ENCODE measurements at places on chromosomes 5 and 9.

DNA sequence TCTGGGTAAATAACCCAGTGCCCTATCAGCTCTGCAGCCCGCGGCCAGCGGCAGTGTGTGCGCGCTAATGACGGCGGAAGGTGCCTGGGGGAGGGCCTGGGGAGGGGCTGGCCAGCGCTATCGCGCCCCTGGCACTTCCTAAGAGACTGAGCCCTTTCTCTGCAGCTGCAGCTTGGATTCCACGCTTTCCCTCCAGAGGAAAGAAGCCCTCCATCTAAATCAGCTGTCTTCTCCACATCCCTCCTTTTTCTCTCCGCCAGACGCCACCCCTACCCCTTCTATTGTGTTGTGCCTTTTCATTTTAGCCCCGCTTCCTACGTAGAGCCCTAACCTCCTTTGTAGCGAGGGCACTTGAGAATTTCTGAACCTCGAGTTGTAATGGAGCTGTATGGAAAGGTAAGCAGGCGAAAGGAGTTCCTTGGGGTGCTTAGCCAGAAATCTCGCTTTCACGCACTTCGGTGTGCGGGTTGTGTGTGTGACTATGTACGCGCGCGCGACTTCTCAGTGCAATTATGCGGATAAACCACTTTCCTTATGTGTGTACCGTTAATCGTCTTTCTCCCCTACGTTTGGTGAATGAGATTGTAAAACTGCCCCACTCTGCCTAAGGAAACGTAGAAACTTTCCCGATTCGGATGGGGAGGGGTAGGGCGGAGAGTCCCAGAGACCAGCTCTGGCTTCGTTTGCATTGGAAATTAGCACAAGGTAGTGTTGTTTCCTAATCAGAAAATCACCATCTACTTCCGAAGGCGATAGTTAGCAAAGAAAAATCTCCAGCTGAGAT is 664 bp upstream of the RAB3C start:
- no peak for DNase-seq

DNA sequence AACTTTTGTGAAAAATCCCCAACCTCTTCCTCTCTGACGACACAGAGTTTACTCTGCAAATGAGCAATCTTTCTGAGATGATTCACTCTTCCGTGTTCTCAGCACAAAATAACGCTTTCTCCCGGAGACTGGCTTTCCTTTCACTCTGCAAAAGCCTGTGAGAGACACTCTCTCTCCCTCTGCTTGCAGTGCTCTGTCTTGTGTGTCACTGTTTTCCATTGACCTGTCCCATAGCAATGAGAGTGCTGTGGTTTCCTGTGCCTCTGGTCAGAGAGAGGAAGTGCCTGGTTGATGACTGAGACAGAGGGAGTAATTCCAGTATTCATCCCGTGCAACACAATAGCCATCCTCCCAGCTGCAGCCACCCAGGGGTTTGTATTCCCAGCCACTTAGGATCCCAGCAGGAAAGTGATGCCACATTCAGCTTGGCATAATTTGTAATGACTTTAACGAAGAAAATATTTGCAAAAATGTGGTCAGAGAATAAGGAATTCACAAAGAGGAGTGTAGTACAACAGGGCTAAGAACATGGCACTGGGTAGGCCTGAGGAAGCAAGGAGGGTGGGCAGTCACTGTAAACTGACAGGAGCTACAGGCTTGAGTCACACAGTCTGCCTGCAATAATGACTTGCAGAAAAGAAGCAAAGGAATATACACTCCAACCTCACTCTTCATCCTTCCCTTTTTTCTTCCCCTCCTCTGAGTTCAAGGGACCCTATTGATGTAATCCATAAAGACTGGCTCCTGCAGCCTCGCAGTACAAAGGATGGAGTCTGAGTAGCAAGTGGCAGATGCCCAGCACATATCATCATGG is 463.5 kb upstream of the RGMB start:
- DNase-seq = peak; percentile 99

DNA sequence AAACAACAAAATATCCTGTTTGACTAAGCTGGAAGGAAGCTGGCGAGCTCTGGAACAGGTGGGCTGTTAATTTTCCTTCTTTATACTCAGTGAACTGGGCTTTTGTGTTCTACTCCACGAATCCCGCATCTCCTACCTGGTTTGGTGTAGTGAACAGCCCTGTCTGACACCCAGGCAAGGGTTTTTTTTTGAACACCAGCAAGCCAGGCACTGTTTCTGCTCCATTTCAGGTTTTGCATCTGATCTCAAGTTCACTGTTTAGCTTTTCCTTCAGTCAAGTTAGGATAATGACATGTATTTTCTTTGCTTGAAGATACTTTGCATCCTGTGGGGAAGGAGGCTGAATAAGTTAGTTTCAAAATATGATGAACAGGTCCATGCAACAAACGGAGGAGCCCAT is 204.5 kb downstream of the SEMA6A start:
- no peak for DNase-seq

DNA sequence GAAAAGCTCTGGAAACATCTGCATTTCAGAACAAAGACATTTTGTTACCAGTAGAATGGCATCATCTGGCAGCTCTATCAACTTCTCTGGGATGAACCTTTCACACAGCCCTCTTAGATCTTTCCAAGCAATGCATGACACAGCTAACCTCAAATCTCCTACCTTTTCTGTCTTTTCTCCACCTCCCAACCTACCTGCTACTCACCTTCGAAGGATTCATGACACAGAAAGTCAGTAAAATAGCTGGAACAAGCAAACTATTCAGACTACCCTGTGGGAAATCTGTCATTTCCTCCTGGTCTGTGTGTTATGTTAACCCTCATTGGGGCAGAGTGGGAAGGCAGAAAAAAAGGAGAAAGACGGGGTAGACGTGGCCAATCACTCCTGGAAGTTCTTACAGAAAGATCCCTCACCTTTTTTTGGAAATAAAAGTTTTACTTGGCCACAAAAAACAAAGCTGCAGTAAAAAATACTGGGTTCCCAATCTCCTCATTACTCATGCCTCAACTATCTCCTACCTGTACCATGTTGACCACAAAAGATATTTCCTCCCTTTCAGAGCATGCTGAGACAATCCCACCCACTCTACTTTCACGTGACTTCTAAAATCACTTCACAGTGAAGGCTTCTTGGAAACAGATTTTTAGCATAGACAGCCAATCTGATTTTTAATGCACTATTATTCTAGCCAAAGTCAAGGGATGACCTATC is 362.1 kb upstream of the RFX3 start:
- DNase-seq = no peak

DNA sequence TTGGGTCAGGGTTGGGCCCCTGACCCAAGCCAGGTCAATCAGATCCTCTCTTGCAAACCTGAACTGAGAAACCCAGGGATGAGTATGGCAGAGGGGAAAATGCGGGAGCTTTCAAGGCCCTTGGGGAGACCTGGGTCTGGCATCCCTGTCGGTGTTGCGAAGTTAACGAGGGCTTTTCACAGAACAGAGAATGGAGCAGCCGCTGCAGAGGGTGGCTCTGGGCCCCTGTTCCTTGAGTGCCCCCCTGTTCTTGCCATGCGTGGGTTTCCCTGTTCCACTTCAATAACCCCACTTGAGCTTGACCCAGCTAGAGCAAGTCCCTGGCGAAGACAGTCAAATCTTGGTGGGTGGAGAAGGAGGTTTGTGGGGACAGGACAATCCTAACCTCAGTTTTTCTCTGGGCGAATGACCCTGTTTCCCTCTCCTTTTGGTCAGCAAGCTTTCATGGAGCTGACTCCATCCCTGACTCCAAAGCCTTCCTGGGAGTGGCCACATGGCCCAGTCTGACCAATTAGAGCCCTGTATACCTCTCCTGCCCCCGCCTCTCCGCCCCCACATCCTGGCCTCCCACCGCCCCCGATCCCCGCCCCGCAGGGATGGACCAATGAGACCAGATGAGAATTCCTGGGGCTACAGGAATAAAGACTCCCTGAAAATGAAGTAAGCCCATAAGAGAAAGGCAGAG is 2.9 kb upstream of the VDAC1 start:
- DNase-seq = peak; percentile 18

DNA sequence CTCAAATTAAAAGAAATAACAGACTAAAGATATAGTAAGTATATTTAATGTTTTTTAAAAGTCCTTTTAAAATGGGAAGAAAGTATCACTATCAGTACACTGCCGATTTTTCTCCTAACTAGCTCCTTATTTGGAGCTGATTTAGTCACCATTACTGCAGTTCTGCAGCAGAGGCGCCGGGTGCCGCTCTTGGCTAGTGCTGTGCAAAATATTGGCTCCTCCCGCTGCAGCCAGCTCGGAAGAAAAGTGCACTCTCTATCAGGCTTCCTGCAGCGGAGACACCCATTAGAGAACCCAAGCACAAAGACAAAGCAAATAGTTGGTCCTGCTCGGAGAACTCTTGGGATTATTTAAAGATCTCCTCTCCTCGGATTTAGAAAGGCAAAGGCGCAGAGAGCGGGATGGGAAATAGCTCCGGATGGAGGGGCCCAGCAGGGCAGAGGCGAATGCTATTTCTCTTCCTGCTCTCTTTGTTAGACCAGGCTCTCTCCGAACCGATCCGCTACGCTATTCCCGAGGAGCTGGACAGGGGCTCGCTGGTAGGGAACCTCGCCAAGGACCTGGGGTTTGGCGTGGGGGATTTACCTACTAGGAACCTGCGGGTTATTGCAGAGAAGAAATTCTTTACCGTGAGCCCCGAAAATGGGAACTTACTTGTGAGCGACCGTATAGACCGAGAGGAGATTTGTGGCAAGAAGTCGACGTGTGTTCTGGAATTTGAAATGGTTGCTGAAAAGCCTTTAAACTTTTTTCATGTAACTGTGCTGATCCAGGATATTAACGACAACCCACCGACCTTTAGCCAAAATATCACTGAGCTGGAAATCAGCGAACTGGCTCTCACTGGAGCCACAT is at the start of gene PCDHGB3:
TSS of gene PCDHGB3 (plus strand) at position 249 of the 855 bp plus-strand sequence. CDS start at position 402, 153 bp downstream.
- DNase-seq = peak; percentile 58

DNA sequence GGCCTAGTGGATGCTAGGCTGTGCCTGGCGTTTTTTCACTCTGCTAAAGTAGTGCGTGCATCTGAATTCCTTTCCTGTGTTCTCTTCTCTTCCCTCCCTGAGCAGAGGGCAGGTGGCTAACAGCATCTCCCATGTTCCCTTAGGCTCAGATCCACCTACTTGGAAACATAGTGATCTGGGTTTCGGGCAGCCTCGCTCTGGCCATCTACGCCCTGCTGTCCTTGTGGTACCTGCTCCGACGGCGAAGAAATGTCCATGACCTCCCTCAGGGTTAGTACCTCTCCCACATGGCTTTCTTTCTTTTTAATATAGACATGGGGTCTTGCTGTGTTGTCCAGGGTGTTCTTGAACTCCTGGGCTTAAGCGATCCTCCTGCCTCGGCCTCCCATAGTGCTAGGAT is 9.9 kb downstream of the UCK1 start:
- DNase-seq = no peak

DNA sequence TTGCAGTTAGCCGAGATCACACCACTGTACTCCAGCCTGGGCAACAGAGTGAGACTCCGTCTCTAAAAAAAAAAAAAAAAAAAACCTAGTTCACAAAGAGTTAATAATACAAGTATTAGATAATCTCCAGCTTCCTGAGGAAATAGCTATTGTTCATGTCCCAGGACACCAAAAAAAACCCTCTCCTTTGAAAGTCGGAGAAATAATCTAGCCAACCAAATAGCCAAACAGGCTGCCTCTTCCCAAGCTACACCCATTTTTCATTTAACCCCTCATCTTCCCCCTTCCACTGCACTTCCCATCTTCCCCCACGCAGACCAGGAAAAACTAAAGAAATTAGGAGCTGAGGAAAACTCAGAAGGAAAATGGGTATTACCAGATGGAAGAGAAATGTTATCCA is 23.6 kb downstream of the CNOT8 start:
- DNase-seq = no peak

- no peak for DNase-seq
Measured at GRCh38 chr9:26657958-26658357, 234.6 kb downstream of the CAAP1 start.

DNA sequence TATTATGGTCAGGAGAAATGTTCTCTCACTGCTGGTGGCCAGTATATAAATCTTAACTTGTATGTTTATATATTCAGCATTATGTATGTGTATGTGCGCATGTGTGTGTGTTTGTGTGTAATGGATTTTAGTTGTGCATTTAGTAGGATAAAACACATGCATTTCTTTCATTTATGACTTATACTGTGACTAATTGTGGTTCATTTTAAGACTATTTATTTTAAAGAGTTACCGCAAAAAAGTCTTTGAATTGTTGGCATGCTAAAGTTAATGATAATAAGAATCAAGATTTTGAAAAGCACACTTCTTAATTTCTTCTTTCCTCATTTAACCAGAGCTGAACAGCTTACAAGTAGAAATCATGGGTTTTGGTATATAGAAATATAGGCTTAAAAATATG is 60.9 kb downstream of the RAI14 start:
- DNase-seq = no peak

DNA sequence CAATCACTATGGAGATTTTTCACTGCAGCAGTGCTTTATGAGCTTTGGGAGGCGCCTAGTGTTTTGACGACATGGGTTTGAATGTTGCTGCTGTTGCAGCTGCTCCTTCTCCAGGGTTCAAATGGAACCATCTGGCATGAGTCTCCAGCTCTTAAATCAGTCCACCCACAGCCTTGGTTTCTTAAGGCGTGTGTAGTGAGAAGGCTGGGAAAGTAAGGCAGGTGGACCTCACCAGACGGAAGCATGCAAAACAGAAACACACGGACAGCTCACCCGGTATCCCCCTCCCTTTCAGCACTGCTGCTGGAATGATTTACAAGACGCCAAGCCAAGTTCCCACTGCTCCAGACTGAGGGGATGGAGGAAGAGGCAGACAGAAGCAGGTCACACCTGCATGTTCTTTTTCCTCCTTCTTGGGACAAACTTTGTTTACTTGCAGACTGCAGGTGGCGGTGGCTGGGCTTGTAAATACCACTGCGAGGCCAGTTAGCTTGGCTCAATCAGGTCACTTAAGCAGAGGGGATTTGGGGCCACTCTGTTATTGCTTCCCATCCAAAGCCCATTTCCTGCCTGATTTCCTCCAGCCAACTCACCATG is 47.4 kb downstream of the ADAM19 start:
- DNase-seq = no peak

DNA sequence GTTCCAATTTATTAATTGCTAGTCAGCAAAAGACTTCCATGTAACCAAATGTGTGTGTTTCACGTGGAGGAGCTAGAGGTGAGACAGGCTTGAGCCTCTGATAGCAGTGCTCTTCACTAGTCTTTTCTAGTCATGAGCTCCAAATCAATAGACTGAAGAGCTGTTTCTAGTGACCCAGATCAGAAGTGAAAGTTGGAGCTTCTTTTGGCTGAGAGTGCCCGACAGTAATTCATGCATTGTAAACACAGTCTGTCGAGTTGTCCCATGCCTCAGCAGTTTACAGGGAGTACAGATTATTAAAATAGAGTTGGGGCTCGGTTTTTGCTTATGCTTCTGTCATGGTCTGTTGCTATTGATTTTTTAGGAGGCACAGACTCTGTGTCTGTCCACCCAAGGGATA is 793.1 kb downstream of the DTWD2 start:
- DNase-seq = no peak
